Fibroblast of mammary gland (primary cell): ENCODE measurements at places on chromosomes 7 and 10.

- no peak for DNase-seq
Observed at GRCh38 chr10:16459423-16459939, 22.7 kb downstream of the PTER start.

- DNase-seq, result peak; percentile 67
Observed at GRCh38 chr10:109062371-109062770, 860.9 kb downstream of the XPNPEP1 start.

DNA sequence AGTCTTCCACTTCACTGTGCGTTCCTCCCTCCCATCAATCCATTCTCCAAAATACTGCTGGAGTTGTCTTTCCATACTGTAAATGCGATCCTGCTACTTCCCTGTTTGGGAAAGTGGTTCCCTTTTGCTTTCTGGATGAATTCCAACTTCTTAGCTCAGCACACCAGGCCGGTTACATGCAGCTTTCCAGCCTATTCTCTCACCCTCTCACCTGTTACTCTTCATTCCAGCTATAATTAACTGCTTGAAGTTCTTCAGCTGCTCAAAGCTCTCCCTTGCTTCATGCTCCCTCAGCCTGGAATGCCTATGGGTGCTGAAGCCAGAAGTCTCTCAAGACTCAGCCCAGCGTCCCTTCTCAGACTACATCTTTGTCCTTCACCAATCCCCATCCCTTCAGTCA lies 6.0 kb upstream of the ZNRF2 start:
- no peak for DNase-seq

GRCh38 chr7:107427462-107427861 lies 42.4 kb upstream of the GPR22 start:
- DNase-seq, result no peak

DNA sequence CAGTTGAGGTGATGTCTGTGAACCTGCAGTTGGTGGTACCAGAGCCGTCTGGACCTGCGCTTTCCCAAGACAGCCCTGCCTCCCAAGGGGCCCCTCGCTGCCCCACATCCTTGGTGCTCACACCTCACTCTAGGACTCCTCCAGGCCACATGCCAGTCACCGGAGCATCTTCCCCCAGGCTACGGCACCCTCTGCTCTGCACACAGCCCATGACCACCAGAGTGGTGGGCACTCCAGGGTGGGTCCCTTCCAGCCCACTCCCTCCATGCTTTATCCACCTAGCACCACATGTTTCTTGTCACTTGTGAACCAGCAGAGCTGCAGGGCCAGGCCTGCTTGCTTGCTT lies 183.7 kb upstream of the SH2B2 start:
- no peak for DNase-seq

- DNase-seq, result no peak
Observed at GRCh38 chr10:1754506-1755153, 17.3 kb upstream of the ADARB2 start.

GRCh38 chr10:99364125-99364524 lies 35.0 kb downstream of the CNNM1 start:
- DNase-seq, result peak; percentile 59

- no peak for DNase-seq
Observed at GRCh38 chr10:86836044-86836443, 79.6 kb downstream of the BMPR1A start.

DNA sequence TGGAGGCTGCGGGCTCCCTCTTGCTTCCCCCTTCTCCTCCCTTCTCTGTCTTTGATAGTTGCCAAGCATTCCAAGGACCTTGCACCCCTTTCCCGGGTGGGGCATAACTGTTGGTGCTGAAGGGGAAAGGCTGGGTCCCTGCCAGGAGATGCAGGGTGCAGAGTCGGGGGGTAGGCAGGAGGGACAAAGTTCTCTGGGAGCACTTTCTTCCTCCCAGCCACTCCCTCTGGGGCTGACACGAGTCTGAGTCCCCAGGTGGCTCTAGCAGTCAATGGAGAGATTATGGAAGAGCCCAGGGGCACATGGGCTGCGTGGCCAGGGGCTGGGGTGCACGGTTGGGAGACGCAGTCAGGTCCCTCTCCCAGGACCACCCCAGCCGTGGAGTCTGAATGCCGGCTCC lies 2.1 kb downstream of the CLDN15 start:
- no peak for DNase-seq

- DNase-seq, result no peak
Observed at GRCh38 chr10:2618690-2619089, 448.7 kb upstream of the PFKP start.

DNA sequence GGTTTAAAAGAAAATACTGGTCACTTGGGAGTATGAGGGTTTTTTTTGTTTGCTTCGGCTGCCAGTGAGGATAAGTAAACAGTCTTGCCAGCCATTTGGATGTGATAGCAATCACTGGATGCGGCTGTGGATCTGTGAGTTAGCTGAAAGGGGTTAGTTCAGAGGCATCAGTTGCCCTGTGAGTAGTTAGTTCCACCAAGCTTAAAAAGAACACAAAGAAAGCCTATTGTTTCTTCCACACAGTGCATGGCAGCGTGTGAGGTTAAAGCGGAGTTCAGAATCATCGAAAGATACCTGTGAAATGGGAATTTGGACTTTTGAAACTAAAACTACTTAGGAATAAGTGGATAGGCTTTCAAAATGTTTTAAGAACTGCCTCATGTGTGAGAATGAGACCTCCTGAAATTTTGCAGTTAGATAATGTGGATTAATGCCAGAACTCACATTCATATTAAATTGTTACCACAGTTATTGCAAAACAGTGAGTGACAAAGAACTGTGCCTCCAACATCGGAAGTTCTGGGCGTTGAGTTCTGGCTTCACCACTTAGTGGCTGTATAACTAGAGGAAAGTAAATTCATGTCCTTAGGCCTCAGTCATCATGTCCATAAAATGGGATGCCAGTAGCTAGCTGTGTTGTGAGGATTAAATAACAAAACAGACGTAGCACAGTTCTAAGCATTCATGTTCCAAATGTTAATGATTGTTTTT lies 31.3 kb downstream of the KIAA1217 start:
- peak; percentile 26 for DNase-seq

DNA sequence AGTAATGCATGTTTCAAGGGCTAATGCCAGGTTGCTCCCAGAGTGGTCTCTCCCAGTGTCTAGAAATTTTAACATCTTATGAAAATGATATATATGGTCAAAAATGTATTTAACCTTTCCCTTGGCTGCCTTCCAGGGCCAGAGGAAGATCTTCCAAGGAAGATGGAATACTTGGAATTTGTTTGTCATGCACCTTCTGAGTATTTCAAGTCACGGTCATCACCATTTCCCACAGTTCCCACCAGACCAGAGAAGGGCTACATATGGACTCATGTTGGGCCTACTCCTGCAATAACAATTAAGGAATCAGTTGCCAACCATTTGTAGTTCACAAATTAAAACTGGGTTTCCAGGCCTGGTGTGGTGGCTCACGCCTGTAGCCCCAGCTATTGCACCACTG lies 9.0 kb downstream of the GATAD1 start:
- peak; percentile 4 for DNase-seq

DNA sequence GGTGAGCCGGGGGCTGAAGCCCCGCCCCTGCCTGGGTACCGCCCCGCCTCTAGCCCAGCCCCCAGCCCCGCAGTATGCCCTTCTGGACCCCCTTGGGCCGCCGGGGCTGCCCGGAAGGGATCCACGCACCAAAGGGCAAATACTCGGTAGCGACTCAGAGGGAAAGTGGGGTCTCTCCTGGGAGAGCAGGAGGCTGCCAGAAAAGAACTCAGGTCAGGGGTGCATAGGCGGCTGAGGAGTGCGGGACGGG lies 796 bp downstream of the FBXL15 start:
- DNase-seq, result no peak

GRCh38 chr10:71962901-71963300 lies 1.3 kb upstream of the CHST3 start:
- DNase-seq, result no peak

- DNase-seq, result peak; percentile 68
Observed at GRCh38 chr10:72204296-72204695, 11.5 kb upstream of the ANAPC16 start.

GRCh38 chr7:115435178-115435577 lies 513.3 kb downstream of the MDFIC start:
- DNase-seq, result no peak

DNA sequence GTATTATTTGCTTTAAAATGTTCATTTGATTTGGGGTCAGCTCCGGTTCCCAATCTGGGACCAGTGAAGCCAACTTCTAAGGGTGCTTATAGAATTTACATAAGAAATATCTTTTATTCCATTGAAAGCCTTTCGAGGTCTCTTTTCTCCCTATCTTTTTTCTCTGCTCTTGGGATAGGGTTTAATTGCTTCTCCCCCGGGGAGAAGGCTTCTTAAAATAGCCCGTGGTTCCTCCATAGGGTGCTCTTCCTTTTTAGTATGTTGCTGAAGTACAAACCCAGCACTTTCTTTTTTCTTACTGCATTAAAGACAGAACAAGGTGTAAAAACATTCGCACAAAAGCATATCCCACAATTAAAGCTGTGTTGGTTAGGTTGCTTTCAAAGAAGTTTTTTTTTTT lies 107.5 kb downstream of the POU6F2 start:
- no peak for DNase-seq

GRCh38 chr7:151632750-151633515 lies 113.2 kb upstream of the RHEB start:
- peak; percentile 53 for DNase-seq

- DNase-seq, result no peak
Observed at GRCh38 chr7:95777269-95777668, 4.9 kb downstream of the DYNC1I1 start.

- DNase-seq, result no peak
Observed at GRCh38 chr7:36775061-36775620, 50.8 kb upstream of the AOAH start.

DNA sequence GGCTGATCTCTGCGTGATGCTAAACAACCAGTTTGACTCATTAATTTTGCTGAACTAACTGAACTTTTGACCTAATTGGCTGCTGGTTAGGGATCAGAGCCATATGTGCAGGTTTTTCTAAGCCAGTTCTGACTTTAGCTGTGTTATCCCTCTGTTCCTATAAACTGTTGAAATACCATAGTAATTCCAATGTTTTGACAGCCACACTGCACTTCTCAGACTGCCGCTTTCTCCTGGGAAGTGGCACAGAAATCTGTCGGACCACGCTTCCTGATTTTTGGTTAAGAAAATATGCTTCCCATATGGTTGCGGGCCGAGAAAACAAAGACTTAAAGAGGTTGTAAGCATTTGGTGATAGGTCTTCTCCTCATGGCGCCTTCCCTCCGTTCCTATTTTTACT lies 42.3 kb downstream of the TBXAS1 start:
- DNase-seq, result peak; percentile 94

DNA sequence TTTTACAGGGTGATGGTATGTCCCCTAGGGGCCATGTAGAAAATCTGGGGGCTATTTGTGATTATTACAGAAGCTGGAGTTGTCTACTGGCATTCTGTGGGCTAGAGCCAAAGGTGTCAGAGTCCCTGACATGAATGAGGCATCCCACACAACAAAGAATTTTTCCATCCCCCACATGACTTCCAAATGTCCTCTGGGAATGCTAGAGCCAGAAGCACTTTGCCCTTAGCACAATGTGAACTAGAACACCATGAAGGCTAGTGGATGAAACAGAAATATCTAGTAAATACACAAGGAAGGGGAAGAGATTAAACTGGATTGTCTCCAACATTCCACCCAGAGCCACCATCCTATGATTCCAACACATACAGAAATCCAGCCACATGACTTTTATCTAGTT lies 46.9 kb downstream of the FAM13C start:
- no peak for DNase-seq

- DNase-seq, result no peak
Observed at GRCh38 chr10:13054844-13055243, 45.1 kb upstream of the OPTN start.

DNA sequence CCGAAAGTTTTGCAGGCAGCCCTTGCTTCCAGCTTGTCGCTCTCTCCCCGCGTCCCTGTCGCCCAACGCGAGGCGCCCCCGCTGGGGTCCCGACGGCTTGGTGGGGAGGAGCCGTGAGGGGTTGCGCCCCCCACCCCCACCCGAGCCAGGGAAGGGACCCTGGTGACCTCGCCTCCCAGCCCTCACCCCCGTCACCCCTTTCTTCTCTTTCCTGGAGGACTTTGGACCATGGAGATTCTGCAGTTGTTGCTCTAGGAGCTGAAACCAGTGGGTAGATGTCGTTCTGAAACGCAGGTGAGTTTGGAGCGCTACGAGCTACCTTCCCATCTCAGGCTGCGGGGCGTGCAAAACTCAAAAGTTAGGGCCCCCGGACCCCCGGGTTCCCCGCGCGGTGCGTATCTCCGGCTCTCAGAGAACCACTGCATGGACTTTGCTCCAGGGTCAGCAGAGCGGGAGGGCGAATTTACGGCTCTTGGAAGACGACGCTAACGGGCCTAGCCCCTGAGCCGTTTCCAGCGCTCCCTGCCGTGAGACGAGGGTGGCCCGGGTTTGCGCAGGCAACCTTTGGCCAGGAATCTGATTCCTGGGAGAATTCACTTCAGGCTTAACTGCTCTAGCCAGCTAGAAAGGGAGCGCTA lies 684 bp upstream of the ATXN7L1 start:
- peak; percentile 55 for DNase-seq

- DNase-seq, result peak; percentile 33
Observed at GRCh38 chr10:73653701-73654100, 2.1 kb downstream of the SYNPO2L start.

- peak; percentile 45 for DNase-seq
Observed at GRCh38 chr10:52146766-52147165, 167.3 kb upstream of the DKK1 start.

GRCh38 chr10:35612385-35613106 lies 7.4 kb downstream of the GJD4 start:
- DNase-seq, result no peak

GRCh38 chr10:88288320-88289059 lies 294.6 kb downstream of the RNLS start:
- no peak for DNase-seq

DNA sequence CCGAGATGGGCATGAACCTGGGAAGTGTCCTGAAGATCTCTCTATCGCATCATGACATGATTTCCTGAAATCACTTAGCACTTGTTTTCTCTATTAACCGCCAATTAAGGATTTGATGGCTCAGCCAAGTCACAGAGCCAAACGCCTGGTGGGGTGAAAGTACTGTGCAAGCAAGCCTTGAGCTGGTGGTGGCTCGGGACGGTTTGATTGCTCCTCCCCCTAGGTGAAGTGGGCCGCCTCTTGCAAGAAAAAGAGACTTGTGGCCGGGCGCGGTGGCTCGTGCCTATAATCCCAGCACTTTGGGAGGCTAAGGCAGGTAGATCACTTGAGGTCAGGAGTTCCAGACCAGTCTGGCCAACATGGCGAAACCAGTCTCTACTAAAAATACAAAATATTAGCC lies 50.3 kb downstream of the COL26A1 start:
- DNase-seq, result no peak

GRCh38 chr7:23523486-23524075 lies 8.2 kb downstream of the TRA2A start:
- no peak for DNase-seq

GRCh38 chr10:65818990-65819389 lies 1106.8 kb upstream of the LRRTM3 start:
- no peak for DNase-seq
